ENCODE measurements at places on chromosomes 5 and 9.
A peak's percentile ranks its signal among the peaks of the same experiment; 100 is the strongest.

- DNase-seq = no peak
Observed at GRCh38 chr5:169116961-169117461, 183.9 kb downstream of the SLIT3 start.

GRCh38 chr9:14307989-14308852 lies 5.7 kb downstream of the NFIB start:
- peak; percentile 21 for DNase-seq

DNA sequence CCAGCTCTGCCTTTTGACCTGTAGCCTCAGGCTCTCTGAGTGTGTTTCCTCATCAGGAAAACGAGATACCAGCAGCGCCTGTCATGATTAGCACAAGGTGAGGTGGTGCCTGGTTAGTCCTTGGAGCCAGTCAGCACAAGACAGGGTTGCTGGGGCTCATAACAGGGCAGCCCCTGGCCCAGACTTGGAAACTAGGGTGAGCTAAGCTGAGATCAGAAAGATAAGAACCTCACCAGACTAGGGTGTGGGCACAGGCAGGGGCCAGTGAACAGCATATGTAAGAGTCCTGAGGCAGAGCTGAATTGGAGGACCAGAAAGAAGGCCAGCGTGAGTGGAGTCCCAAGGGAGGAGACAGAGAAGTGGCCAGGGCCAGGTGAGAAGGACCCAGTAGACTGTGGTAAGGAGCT lies 42.7 kb upstream of the FUBP3 start:
- DNase-seq = no peak

GRCh38 chr5:176803943-176804498 lies 6.3 kb upstream of the UNC5A start:
- no peak for DNase-seq

DNA sequence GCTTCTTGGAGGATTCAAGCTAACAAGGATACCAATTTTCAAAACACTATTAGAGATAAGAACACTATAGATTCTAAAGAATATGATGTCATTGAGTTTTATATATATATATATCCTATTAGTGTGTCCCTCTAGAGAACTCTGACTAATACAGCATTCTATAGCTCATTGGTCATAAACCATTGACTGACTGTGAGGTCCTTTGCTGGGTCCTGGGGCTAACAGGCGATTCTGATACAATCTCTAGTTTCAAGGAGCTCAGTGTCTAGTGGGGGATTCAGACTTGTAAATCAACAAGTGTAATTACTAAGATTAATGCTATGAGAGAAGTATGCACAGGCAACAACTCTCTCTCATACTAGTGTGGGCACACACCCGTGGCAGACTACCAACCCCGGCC lies 234.5 kb downstream of the DENND1A start:
- DNase-seq = no peak

DNA sequence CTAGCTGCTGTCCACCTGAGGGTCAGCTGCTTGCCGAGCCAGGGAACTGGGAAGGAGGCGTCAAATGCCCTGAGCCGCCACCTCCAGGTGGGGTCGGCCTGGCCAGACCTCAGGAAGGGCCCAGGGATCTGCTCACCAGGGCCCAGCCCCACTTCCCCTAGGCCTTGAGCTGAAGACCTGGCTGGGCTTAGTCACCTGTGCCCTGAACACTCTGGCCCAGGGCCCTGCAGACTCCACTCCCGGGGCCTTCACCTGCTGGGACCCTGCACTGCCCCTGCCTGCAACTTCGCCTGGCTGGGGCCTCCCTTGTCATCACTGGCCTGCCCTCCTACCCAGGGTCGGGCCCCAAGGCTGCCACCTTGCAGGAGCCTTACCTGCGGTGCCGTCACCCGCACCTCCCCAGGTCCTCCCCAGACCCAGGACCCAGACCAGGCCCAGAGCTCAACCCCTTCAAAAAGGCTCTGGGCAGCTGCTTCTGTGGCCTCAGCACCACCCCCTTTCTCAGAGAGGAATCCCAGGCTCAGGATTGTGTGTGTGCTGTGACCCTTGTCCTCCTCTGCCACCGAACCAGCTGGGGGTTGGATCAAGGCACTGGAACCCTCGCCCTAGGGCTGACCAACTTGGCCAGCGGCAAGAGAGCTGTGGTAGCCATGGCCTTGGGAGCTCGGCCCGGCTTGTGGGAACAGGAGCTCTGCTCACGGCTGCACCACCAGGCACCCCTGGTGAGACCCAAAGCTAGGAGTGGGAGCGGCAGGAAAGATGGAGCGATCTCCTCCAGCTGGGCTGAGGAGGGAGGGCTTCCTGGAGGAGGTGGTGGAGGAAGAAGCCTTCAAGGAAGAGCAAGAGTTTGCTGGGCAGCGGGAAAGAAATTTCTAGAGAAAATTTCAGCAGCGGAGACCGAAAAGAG lies 1.2 kb upstream of the NELFB start:
- DNase-seq = no peak

GRCh38 chr9:125415583-125416460 lies 154.2 kb downstream of the GAPVD1 start:
- no peak for DNase-seq

- DNase-seq = no peak
Observed at GRCh38 chr9:69546265-69546664, 125.9 kb downstream of the APBA1 start.

GRCh38 chr5:178869577-178869976 lies 9.8 kb downstream of the ZNF354B start:
- no peak for DNase-seq

DNA sequence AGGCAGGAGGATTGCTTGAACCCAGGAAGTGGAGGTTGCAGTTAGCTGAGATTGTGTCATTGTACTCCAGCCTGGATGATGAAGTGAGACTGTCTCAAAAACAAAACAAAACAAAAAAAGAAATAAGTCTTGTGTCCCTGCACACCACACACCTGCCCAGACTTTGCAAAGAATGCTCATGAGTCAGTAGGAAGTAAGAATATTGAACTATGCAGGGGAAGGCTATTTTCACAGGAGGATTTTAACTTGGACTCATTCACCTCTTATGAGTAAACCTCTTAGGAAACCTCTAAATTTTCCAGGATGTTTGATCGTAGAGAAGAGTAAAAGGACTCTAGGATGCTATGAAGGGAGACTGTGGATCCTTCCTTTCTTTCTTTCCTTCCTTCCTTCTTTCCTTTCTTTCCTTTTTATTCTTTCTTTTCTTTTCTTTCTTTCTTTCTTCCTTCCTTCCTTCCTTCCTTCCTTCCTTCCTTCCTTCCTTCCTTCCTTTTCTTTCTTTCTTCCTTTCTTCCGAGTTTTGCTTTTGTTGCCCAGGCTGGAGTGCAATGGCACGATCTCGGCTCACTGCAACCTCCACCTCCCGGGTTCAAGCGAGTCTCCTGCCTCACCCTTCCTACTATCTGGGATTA lies 96.7 kb upstream of the CLINT1 start:
- no peak for DNase-seq

DNA sequence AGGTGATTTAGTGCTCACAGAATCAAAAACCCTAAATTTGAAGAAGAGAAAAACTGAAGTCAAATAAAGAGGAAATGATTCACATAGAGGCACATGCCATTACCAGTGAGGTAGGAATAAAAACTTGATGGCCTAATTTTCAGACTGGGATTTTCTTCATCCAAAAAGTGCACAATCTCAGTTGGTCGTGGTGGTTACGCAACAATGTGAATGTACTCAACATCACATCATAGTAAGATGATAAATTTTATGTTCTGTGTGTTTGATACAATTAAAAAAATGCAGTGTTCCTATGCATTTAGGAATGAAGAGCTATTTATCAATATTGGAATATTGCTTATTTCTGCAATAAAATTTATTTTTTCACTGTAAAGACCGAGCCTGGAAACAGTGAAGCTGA lies 60.7 kb downstream of the SV2C start:
- DNase-seq = no peak

Measured in occipital lobe (tissue), 3 donors.